ENCODE measurements at places on chromosomes 1 and 21.

- no peak for DNase-seq
Observed at GRCh38 chr1:15096293-15096692, 57.3 kb upstream of the TMEM51 start.

- peak; percentile 76 for DNase-seq
Observed at GRCh38 chr1:31422505-31423319, 9.7 kb downstream of the SERINC2 start.

GRCh38 chr21:23127973-23128372 is 2129.8 kb downstream of the NCAM2 start:
- no peak for DNase-seq

DNA sequence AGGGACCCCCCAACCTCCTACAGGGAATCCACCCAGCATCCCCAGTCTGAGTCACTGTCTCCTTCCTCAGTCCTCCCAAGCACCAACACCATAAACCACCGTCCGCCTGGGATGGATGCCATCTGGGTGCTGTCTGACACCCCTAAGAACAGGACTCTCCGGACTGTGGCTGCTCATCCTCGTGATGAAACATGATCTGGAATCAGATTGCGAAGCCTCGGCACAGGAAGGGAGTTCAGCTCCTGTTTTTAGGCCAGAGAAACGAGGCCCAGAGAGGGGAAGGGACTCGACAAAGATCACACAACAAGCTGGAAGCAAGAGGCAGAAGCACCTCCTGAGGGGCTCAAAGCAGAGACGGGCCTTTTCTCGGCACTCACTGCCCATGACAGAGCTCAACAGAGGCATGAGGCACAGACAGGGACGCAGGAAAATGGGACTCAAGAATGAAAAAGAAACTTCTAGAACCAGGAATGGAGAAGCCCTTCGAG is 8.4 kb downstream of the KCNN3 start:
- peak; percentile 69 for DNase-seq

DNA sequence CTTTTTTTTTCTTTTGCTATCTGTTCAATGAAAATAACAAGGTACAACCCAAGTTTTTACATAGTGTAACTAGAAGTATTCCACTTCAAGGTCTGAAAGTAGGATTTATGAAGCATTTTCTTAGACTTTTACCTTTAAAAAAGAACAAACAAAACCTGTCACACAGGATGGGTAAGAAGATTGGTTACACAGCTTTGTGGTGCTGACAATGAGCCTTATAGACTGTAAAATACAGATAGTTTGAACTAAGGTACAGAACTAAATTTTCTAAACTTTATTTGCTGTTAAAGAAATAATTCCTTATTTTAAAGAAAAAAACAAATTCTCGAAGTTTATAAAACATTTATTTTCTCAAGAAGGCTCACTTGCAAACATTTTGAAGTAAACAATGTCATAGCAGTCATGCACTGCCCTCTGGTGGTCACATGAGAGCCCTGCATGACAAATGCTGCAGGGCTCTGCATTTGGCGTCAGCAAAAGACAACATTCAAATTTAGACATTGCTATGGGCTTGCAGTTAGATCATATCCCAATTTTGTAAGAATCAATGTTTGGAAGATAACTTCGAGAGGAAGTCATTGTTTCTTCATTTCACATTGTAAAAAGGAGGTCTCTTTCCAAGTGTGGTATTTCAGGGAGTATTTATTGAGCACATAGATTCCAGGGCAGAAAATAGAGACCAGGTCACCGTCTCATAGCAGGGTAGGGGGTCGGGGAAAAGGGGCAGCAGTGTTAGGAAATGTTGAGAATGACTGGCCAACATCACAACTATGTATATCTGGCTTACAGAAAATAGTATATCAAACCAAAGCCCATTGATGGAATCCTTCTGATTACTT is 115.3 kb upstream of the FMN2 start:
- peak; percentile 42 for DNase-seq

DNA sequence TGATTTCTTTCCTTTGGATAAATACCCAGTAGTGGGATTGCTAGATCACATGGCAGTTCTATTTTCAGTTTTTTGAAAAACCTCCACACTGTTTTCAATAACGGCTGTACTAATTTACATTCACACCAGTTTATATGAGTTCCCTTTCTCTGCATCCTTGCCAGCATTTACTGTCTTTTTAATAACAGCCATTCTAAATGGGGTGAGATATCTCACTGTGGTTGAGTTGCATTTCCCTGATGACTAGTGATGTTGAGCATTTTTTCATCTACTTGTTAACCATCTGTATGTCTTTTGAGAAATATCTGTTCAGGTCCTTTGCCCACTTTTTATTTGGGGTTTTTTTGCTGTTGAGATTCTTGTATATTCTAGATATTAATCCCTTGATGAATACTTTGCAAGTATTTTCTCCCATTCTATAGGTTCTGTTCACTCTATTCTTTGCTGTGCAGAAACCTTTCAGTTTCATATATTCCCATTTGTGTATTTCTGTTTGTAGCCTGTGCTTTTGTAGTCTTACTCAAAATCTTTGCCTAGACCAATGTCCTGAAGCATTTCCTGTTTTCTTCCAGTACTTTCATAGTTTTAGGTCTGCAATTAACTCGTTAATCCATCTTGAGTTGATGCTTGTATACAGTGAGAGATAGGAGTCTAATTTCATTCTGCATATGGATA is 7.3 kb downstream of the HENMT1 start:
- DNase-seq = no peak

- DNase-seq = no peak
Observed at GRCh38 chr1:209783386-209783785, 973 bp downstream of the C1orf74 start.

GRCh38 chr1:219467524-219467923 is 145.4 kb downstream of the ZC3H11B start:
- DNase-seq = no peak
